ENCODE measurements at places on chromosomes 2 and 18.

- no peak for DNase-seq
Measured at GRCh38 chr2:19774805-19775176, 127.0 kb downstream of the TTC32 start.

GRCh38 chr2:172345956-172346555, 81.3 kb upstream of the ITGA6 start:
- DNase-seq, result no peak

GRCh38 chr2:155393406-155393805, 694.9 kb downstream of the KCNJ3 start:
- DNase-seq, result no peak

DNA sequence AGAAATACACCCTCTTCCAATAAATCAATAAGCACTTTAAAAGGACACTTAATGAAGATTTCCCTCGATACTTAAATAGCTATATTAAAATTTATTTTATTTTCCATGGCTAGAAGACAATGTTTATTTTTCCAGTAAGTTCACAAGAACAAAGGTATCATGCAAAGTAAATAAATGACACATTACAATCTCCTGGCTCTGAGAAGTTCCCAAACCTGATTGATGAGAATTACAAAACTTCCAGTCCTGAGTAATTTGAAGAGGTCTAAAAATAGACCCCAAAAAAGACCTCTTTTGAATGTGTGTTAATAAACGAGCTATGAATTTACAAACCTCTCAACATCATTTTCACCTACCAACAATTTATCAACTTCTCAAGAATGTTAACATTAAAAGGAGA, 1.5 kb upstream of the PEX13 start:
- no peak for DNase-seq

- DNase-seq, result no peak
Measured at GRCh38 chr2:220783671-220784070, 788.4 kb downstream of the EPHA4 start.

Data from CD4-positive, CD25-positive, alpha-beta regulatory T cell (primary cell).